Kidney epithelial cell (primary cell): ENCODE measurements at places on chromosomes 12 and 14. TPM values are rescaled to one million over a fixed set of nuclear protein-coding genes. Genes with fewer than 3 reads are reported as not detected.
A peak's percentile ranks its signal among the peaks of the same experiment; 100 is the strongest.

- DNase-seq: peak; percentile 95
These were observed 20.6 kb downstream of the MAPK1IP1L start for GRCh38 chr14:55071870-55072640.

Gene OASL
- 0.58 and 1.4 TPM in 2 replicates for total RNA-seq

Gene EIF2S3B
- total RNA-seq: 0.62 and 1.3 TPM in 2 replicates

Gene POTEG
- not detected in 2 replicates for total RNA-seq

DNA sequence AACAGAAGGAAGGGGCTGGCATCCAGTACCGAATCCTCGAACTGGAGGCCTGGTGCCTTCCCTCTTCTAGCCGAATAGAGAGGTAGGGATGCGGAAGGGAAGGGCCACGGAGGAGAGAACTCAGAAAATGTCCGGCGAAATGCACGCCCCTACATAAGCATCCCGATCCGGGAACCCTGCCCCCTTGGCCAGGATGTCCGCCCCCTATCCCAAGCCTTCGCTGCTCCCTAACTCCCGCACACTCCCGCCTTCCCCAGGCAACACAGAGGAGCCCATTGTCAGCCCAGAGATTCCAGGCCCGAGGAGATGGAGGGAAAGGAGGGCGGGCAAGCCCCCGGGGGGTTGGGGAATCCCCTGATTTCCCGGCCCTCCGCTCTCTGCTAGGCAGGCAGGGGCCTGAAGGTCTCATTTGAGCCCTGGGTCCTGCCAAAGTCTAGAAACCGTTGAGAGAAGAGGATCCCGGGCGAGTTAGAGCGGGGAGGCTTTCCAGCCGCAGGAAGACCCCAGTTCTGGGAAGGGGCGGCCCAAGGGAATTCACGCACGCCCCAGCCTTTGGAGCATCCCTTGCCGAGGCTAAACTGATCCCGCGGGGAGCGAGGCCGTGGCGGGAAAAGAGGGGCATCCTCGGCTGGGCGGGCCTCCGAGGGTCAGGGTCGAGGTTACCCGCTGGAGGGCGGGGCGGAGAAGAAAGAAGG is 569 bp upstream of the ARHGEF40 start:
- no peak for DNase-seq
